Stimulated activated effector memory CD8-positive, alpha-beta T cell treated with anti-CD3 and anti-CD28 coated beads, Interleukin-12 subunit alpha, Interleukin-12 subunit beta, amount 100 ng/mL, for 72 hours (primary cell): ENCODE measurements at places on chromosomes 7 and 10.

DNA sequence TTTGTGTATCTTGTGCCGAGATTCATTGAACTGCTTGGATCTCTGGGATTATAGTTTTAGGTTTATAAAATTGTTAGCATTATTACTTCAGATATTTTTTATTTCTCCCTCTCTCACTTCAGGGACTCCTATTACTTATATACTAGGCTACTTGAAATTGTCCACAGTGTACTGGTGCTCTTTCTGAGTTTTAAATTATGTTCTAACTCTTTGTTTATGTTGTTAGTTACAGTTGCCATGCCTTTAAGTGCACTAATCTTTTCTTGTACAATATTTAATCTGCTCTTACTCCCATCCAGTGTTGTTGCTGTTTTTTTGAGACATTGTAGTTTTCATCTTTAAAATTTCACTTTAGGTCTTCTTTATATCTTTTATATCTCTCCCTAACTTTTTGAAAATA is 13.1 kb downstream of the PLEKHS1 start:
- DNase-seq, result no peak

- no peak for DNase-seq
Measured at GRCh38 chr7:47744883-47745282, 163.0 kb upstream of the TNS3 start.

- DNase-seq, result no peak
Measured at GRCh38 chr7:107014387-107015023, 30.0 kb upstream of the PRKAR2B start.

DNA sequence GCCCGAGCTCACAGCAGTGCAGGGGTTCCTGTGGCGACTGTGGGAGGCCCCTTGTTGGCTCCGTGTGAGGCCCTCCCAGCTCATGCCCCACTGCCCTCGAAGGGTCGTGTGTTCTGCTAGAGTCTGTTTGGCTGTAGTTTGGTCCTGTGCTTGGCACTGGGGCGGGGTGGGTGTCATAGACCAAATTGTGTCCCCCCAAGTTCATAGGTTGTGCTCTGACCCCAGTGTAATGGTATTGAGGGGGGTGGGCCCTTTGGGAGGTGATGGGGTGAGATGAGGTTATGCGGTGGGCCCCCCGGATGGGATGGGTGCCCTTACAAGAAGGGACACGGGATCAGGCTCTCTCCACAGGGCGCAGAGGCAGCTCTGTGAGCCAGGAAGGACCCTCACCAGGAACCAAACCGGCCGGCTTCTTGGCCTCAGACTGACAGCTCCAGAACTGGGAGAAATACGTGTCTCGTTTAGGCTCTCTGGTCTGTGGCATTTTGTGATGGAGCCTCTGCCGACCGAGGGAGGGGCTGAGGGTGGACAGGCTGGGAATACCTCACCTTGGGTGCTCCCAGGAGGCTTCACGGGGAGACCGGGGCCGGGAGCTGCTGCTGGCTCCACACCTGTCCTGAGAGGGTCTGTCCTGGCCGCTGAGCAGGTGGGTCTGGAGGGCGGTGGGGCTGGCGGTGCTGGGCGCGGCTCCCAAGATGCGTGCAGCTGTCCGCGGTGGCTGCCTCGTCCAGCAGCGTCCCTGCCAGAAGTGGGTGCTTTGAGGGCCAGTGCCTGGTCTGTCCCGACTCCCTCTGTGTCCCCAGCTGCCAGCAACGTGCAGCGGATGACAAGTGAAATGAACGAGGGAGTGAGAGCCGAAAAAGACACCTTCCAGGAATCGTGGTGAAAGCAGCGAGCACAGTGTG is 89.4 kb downstream of the INPP5A start:
- no peak for DNase-seq

DNA sequence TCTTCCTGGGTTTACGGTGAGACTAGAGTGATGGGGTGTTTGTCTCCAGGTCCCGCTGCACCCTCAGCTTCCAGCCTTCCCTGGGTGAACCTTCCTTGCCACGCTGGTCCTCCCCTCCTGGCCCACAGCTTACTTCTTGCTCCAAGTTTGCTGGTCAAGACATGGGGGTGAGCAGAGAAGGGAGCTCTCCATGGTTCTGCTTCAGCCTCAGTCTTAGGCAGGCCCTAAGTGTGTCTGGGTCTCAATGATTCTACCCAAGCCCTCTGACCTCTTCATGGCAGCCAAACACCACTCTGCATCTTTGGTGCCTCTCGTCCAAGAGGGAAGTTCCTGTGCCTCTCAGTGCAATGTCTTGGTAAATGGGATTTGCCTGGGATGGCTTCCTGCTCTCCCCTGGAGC is 356.5 kb upstream of the KLF6 start:
- DNase-seq, result no peak

DNA sequence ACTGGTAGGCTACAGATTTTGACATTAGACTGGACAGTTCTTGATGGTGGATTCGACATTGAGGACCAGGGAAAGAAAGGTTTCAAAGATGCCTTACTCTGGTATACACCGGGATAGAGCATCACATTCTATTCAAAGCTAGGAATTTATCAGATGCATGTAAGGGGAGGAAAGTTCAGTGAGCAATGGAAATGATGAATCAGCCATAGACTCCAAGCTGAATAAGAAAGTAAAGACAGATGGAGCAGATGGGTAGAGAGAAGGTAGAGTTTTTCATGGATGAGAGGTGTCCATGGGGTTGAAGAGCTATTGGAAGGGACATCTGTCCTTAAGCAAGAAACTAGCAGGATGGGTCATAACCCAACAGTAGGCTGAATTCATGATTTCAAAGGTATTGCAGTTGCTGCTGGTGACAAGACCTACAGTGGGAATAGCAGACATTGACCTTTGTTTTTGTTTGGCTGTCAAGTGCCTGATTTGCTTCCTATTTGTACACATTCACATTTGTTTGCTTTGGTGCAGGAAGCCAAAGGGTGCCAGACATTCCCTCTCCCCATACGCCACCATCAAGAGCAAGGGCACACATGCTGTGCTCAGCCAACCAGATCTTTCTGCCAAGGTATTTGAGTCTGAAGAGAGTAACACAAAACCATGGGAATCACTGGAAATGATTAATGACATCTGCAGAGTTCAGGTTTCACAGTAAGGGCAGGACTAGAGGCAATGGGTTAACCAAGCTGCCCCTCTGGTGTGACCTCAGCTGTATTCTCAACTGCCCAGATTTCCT is 8.6 kb upstream of the CACUL1 start:
- DNase-seq, result no peak
